ENCODE measurements at places on chromosomes 2 and 18.

DNA sequence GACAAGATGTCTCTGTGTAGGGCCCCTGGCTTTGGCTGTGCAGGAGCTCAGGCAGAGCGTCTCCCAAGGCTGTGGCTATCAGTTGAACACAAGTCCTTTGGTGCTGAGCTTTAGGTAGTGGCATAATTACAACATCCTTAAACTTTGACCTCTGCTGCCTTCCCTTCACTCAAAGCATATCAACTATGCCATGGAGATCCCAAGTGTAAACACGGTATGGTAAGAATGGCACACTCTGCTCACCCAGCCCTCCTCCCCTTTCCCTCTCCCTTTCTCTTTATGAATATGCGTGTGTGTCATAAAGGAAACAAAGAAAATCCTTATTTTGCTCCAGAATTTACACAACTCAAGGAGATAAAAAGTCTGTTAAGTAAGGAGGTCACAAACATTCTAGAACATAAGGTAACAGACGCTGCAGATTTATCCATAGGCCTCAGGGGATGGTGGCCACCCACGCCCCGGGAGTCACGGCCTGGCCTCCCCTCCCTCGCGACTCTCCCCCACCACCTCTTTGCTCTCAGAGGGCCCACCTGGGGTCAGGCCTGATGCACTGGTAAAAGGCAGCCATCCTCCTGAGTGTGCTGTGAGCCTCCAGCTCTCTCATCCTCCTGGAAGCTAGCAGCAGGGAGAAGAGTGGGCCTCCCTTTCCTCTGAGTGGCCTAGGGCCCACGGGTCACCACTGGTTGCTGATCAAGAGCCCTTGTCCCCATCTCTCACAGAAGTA is 67.3 kb downstream of the CRACDL start:
- DNase-seq = no peak

GRCh38 chr2:203578759-203579643 is 43.9 kb upstream of the RAPH1 start:
- no peak for DNase-seq

- DNase-seq = no peak
Measured at GRCh38 chr2:11681722-11682589, 12.0 kb upstream of the NTSR2 start.

DNA sequence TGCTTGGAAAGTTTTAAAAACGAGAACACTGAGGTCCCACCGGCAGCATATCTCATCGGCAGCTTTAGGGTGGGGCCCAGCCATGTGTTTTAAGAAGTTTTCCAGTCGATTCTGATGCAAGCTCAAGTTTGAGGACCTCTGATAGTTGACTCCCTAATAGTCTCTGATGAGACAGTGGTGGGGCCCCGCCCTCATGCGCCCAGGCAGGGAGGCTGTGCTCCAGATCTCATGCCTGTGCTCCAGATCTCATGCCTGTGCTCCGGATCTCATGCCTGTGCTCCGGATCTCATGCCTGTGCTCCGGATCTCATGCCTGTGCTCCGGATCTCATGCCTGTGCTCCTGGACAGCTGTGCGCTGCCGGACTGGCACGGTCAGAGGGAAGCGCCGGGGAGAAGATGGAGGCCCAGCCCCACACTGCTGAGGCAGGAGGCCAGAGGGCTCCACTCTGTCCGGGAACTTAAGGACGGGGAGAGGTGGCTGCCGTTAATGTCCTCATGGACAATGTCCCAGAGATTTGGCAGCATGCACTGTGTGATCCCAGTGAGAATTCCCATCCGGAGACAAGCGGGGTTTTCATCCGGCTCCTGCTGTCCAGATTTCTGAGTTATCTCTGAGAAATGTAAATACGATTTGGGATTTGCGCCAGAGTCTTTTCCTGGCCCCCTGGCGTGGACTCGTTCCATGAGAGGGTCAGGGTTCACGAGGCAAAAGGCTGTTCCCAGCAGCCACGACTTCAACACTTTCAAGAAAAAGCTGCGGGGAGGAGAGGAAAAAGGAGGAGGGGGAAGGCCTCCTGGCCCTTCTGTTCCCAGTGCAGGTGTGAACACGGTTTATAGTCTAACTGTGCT is 9.4 kb upstream of the COLEC11 start:
- DNase-seq = no peak

DNA sequence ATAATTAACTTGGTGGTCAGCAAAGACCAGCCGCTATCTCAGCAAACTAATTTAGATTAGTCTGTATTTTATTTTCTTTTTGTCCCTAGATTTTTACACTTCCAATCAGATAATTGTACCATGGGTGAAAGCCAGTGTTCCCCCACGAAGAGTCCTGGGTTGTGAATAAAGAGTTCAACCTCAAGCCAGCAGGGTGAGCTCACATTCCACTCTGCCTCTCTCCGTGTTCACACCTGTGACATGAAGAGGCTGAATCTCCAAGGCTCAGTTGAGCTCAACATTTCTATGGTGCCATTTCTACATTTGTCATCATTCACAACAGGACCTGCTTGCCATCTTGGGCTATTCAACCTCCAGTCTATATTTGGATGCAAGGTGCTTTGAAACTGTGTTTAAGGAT is 771.5 kb downstream of the GALR1 start:
- no peak for DNase-seq

DNA sequence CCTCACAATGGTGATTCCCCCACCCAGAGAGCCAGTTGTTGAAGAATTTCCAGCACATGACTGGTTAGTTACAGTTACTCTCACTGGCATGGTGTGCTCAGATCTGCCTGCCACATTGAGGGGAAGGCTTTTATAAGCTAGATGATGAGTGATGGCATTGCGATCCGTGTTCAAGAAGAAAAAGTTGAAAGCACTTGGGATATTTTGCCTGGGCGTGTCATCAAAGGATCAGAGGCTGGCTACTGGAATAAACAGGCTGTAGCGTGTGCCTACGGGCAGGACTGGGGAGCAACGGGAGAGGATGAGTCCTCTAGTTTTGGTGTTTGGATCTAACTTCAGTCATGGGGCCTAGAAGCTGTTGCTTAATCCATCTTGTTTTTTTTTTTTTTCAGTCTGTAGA is 175.0 kb downstream of the SETBP1 start:
- peak; percentile 82 for DNase-seq

DNA sequence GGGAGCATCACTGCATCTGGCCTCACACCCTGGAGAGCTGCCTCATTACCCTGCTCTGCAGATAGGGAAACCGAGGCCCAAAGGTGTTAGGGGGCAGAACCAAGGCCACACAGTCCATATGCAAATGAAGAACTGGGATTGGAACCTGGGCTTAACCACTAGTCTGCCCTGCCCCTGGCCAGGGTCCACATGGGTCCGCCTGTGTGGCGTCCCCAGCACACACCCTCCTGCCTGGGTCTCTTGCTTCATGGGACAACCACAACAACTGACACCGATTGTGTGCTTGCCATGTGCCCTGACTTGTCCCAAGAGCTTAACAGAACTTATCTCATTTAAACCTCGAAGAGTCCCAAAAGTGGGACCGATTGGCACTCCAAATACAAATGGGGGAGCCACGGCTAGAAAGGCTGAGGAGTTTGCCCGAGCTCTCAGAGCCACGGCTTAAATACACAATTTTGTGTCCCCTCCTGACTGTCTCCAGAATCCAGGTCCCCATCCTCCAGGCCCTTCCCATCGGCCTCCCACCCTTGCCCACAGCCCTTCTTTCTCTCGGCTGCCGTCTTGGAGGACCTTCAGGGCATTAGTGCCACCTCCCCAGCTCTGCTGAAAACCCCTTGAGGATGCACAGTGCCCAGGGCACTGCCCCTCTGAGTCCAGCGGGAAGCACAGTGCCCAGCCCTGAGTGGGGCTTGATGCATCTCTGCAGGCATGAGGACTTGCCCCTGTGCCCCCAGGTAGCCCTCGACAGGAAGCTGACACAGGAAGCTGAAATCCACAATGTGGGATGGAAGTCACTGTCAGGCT is 5.8 kb upstream of the DUSP2 start:
- no peak for DNase-seq

DNA sequence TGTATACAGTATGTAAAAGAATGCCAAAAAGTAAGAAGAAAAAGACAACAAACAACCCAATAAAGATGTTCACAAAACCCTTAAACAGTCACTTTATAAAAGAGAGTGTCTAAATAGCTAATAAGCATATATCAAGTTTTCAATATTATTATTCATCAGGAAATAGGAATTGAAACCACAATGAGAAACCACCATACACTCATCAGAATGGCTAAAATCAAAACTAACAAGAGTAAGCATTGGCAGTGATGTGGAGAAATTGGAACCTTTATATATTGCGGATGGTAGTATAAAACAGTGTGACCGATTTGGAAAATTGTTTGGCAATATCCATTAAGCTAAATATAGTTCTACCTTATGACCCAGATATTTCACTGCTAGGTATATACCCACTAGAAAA is 20.5 kb upstream of the TGFA start:
- DNase-seq = no peak
